Left lung (tissue), 14 donors: ENCODE measurements at places on chromosomes 12 and 14. TPM values are rescaled to one million over a fixed set of nuclear protein-coding genes. Genes with fewer than 3 reads are reported as not detected.
A peak's percentile ranks its signal among the peaks of the same experiment; 100 is the strongest.

Gene NFE2
- polyA plus RNA-seq: 6.3 TPM

Gene MAP4K5
- 61.7 TPM for polyA plus RNA-seq

Gene SMIM41
- 6.9 TPM for polyA plus RNA-seq

Gene GNB3
- polyA plus RNA-seq: 7.2 TPM

Gene FOXM1
- 32.0 TPM for polyA plus RNA-seq

Gene SRRM4
- 0.31 TPM for polyA plus RNA-seq

Gene TMCC3
- polyA plus RNA-seq: 7.0 TPM

Gene AP1G2
- polyA plus RNA-seq: 93.4 TPM

Gene TMEM121
- 3.3 TPM for polyA plus RNA-seq

Gene RNU7-1
- polyA plus RNA-seq: not detected

DNA sequence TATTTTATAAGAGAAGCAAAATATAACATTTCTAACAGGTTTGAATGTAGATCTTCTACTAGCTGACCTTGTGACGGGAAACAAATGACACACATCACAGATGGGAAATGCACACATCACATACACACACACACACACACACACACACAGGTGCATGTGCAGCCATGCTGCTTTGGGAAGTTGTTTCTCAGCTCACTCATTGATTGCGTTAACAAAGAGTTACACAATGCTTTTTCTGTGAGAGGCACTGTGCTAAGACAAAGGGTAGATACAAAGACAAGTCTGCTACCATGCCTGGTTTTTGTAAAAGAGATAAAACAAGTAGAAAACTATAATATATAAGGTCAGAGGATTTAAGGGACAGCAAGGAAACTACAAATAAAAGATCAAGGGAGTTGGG lies 1.3 kb upstream of the NR1H4 start:
- DNase-seq: no peak

- DNase-seq: no peak
These were observed 2.7 kb upstream of the GALC start for GRCh38 chr14:87995500-87996290.

GRCh38 chr12:43662736-43663135 lies 95.9 kb downstream of the PUS7L start:
- no peak for DNase-seq

GRCh38 chr12:8970432-8970831 lies 18.9 kb upstream of the KLRG1 start:
- DNase-seq: no peak

DNA sequence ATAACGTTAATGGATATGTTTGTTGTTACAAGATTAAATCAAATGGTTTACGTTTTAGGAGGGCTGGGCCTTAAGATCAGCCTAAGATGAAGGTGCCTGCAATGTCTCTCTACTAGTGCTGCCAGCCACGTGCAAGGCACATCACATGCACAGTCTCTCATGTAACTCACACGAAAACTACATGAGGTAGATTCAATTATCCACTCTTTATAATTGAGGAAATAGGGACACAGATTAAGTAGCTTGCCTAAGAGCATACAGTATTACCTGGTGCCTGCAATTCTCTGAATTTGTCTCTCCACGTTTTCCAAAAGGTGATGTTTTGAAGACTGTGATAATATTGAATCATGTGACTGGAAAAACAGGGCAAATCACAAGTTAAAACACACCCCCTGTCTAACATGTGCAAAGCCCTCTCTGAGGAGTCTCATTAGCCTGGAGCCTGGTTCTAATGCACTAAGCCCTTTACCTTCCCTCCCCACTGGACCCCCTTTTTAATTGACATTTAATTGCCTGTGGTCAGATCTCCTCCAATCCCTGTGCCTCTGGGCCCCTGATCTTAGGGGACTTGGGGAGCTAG lies 14.6 kb upstream of the ATP2A2 start:
- no peak for DNase-seq

DNA sequence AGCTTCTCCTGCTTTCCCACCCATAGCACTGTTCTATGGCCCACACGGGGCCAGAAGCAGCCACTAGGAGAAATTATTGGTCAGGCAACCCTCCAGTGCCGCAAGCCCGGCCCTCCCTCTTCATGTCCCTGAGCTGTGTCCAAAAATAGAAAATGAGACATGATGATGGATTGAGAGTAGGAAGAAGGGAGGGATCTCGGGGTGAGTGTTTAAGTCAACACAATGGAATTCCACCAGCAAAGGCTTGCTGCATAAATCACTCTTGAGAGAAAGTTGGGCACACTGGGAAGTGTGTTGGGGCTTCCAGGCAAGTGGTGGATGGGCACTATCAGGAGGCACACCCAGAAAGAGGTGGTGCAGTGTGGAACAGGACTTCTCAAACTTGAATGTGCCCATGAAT lies 94.2 kb downstream of the LLPH start:
- no peak for DNase-seq

- no peak for DNase-seq
These were observed 70.1 kb downstream of the PHETA1 start for GRCh38 chr12:111298582-111299436.

GRCh38 chr12:67804168-67804567 lies 155.6 kb downstream of the DYRK2 start:
- no peak for DNase-seq

DNA sequence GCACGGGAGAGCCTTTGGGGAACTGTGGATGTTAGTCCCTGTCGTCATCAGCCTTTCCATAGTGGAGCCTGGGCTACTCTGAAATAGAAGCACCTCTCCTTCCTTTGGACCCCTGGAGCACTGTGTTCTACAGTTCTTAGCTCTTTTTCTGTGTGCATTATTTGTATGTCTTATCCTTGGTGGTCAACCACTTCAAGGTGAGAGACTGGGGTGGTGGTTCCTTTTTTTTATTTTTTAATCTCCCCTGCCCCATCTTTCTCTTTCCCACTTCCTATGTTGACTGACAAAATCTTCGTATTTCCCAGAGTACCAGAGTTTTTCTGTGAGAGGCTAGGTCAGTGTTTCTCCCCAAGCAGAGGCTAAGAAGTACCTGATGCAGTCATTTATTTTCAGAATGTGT lies 111.7 kb downstream of the CRADD start:
- DNase-seq: no peak

- no peak for DNase-seq
These were observed 73.3 kb downstream of the NCOR2 start for GRCh38 chr12:124493809-124494750.

DNA sequence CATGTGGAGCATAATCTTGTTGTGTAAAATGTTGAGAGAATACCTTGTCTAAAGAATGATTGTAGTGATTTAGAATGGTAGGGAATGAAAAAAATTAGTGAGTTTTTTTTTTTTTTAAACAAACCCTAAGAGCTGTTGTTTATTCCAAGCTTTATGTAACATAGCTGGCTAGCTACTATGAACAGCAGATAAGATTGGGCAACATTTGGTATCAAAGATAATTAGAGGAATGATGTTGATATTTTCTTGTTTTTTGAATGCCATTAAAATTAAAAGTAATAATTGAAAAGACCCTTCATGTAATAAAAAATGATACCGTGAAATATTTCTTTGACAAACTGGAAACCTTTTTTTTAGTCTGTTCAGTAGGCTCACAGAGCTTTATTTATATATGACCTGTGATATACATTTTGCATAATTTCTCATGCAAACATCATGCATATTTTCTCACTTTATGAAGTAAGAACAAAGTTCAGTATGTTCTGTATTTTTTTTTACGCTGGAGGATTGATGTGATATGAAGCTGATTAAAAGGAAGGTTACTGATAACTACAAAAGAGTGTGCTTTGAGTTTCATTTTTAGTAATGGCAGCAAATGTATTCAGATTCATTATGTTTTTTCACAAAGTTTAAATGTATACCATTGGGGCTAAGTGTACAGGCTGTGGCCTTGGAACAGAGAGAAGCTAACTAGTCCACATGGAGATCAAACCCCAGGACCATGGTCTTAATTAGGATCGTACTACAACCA lies 8.1 kb downstream of the CPSF6 start:
- no peak for DNase-seq

GRCh38 chr12:119044094-119044493 lies 62.8 kb downstream of the SRRM4 start:
- DNase-seq: peak; percentile 57

- no peak for DNase-seq
These were observed 338.8 kb upstream of the SFSWAP start for GRCh38 chr12:131372171-131372475.

DNA sequence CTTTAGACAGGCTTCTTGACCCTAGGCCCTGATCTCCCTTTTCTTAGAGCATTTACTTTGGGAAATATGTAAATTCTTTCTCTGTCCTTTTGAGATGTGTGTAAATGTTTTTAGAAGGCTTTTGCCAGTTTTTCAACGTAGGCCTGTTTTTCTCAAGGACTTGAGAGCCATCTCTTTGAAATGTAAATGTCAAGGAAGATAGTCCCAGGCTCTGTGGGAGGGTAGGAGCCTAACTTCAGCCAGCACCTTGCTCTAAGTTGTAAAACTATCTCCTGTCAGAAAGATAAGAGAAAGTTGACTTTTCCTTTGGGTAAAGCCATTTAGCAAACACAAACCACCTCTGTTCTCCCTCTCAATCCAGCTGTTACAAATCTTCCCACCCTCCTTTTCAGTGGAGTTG lies 219.8 kb downstream of the RPS29 start:
- no peak for DNase-seq

- DNase-seq: no peak
These were observed 1.9 kb downstream of the TMTC2 start for GRCh38 chr12:82688596-82688995.

GRCh38 chr12:84910549-84911241 lies 1.9 kb downstream of the SLC6A15 start:
- DNase-seq: peak; percentile 6

- no peak for DNase-seq
These were observed 129.8 kb downstream of the TMX1 start for GRCh38 chr14:51369814-51370213.

DNA sequence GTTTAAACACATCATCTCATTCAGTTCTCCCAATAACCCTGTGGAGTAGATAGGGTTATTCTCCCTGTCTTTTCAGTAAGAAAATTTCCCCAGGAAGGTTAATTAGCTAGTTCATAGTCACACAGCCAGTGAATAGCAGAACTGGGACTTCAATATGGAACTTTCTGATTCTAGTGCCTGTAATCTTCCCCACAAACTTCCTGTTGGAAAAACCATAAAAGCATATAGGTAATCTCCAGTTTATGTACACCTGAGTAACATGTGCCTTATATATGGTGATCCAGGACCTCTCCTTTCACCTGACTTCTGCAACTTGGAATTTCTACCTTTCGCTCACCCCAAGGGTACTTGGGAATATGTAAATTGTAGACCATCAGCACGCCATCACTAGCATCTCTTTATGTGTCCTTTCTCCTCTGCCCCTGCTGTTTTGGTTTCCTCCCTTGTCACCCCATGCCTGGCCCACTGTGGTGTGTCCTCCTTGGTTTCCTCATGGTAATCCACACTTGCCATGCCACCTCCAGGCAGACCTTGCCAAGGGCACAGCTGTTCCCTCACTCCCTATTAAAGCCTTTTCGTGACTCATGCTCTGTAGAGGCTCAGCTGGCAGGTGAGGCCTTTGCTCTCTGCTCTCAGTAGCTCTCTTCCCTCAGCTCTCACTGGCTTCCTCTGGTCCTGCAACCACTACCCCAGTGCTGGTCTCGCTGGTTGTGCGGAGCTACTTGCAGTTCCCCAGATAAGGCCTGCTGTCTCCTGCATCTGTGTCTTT lies 16.7 kb downstream of the TBC1D30 start:
- no peak for DNase-seq

GRCh38 chr12:44101475-44101874 lies 265.6 kb downstream of the TMEM117 start:
- no peak for DNase-seq

DNA sequence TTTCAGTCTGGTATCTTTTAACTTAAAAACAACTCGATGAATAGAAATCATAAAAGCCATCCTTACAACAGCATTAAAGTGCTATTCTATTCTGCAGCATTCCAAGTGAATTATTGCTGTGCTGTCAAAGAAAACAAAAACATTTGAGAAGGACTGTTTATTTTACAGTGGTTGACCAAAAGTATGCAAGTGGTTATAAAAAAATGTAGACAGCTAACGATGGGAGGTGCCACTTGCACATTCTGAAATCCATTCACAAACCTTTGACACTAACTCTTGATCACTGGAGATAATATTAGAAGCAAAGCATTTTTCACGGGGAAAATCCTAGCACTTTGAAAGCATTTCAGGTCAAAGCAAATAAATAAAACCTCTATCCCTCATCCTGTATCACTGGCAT lies 55.6 kb downstream of the HMGA2 start:
- no peak for DNase-seq

GRCh38 chr14:27389402-27389801 lies 791.6 kb upstream of the NOVA1 start:
- DNase-seq: no peak

DNA sequence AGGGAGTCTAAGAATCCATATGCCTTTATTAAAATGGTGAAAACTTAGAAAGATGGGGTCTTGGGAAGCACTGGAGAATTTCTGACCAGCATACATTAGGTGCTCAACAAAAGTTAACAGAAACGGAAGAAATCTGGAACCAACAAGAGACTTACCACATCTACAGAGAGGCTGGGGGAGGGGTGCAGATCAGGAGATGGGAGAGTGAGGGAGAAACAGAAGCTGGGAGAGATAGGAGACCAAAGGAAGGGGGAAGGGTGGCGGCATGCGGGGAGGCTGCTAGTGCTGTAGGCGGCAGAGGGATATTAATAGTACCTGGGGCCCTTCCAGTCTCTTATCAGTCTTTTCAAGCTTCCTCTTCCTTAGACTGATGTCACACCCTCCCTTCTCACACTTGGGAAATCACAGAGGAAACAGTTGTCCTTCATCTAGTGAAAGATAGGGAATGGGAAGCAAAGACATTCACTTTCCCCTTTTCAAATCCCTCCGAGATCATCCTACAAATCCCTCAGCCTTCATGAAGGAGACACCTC lies 18.1 kb downstream of the ZBTB39 start:
- DNase-seq: no peak

GRCh38 chr12:93578221-93578620 lies 5.7 kb downstream of the SOCS2 start:
- no peak for DNase-seq

DNA sequence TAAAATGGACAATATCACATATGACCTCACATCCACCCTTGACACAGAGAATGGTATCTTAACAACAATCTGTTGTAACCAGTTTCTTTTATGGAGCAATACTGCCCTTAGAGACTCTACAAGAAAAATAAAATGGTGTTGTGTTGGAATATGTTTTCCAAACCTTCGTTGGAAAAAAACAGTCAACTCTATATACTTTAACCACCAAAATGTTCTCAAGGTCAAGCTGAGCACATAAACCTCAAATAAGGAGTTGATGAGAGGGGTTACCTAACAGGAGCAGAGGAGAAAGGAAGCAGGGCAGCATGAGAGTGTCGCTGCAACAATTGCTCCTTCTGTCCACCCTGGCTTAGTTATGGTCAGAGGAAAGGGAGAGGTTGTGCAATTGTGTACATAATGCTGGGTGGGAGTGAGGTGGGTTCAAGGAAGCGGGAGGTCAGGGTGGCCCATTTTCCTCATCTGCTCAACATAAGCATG lies 179.2 kb upstream of the BMP4 start:
- DNase-seq: no peak

GRCh38 chr14:104284636-104285507 lies 146.5 kb downstream of the KIF26A start:
- DNase-seq: peak; percentile 57

- DNase-seq: no peak
These were observed 91.6 kb downstream of the TPH2 start for GRCh38 chr12:72030277-72030676.
